Activated naive CD8-positive, alpha-beta T cell treated with anti-CD3 and anti-CD28 coated beads for 36 hours (primary cell): ENCODE measurements at places on chromosomes 5 and 9. TPM values are rescaled to one million over a fixed set of nuclear protein-coding genes. Genes with fewer than 3 reads are reported as not detected.

DNA sequence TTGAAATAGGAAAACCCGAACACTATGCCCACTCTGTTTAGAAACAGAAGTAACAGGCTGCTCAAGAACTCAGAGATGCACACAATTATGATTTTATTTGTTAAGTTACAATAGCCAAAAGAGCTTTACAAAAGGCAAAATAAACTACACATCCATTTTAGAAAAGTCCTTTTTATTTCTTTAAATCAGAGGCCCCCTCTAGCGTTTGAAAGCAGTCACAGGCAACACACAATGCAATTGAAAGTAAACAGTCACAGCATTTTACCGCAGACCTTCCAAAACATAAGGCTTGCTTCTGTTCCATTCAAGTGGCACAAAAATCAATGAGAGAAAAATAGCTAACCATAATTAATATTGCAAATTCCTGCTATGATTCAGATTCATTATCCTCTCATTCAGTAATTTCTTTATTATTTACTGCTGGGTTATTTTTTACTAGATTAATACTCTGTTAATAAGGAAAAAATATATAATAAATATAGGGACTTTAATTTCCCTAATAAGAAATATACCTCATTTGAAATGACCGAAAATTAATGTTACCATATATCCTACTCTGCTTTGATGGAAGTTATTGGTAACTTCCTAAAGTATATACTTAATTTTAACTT is 78.3 kb downstream of the CEP120 start:
- DNase-seq, result no peak

The SLC46A2 gene
- not detected for total RNA-seq

DNA sequence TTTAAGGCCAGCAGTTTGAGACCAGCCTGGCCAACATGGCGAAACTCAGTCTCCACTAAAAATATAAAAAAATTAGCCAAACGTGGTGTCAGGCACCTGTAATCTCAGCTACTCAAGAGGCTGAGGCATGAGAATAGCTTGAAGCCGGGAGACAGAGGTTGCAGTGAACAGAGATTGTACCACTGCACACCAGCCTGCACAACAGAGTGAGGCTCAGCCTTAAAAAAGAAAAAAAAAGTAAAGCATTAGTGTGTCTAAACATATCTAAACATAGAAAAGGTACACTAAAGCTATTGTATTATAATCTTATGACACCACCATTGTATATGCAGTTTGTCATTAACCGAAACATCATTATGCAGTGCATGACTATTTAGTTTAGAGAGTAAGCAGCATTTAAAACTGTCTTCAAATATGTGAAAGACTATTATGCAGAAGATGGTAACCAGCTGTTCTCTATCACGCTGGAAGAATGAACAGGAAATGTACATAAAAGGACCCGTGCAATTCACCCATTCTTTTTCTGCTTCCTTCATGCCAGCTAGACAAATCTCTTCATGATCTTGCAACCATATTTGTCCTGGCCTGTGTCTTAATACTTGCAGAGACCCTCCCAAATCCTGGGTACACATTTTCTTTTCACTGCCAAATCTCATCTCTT is 58.6 kb downstream of the ITGA1 start:
- DNase-seq, result no peak

DNA sequence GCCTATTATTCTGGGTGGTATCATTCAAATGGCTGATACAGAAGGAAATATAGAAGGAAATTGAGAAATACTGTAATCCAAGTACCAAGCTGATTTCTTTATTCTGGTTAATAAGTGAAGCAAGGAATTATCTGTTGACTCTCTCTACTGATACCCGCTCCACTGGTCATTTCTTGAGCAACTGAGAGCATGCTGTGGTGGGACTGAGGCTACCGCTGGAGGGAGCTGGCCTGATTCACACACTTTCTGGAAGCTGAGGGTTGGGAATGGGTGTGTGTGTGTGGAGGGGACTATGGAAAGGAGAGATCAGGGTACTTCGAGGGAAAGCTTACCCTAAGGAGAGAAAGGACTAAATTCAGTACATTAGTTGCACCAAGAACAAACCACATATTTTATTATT is 104.1 kb downstream of the UGCG start:
- no peak for DNase-seq

- DNase-seq, result no peak
Measured at GRCh38 chr5:172533058-172533398, 78.7 kb upstream of the SH3PXD2B start.

DNA sequence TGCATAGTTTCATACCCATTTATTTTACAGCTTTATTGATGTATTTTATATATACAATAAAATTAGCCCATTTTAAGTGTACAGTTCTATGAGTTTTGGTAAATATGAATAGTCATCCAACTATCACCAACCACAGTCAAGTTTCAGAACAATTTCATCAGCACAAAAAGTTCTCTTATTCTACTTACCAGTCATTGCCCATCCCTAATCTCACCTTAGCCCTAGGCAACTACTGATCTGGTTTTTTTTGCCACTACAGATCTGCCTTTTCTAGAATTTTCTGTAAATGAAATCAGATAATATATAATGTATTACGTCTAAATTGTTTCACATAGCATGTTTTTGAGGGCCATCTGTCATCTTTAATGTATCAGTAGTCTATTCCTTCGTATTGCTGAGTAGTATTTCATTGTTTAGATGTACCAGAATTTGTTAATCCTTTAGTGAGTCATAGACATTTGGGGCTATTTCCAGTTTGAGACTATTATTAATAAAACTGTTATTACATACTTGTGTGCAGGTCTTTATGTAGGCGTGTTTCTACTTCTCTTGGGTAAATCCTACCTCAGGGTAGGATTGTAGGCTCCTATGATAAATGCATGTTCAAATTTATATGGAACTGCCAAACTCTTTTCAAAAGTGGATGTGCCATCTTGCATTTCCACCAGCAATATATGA is 198.5 kb upstream of the ADAMTSL1 start:
- DNase-seq, result no peak

DNA sequence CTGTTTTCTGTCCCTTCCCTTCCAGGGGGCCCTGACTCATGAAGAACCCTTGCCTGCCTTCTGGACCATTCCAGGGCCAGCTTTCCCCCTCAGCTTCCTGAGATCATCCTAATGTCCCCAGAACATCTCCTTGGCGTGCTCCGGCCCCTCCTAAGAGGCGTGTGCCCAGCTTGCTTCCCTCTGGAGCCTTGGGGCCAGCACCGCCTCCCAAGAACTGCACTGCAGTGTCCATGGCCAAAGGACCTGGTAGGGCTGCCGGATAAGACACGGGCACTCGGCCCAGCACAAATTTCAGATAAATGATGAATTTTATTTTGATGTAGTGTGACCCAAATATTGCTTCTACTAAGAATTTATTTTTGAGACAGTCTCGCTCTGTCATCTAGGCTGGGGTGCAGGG is 20.7 kb upstream of the SLC12A7 start:
- DNase-seq, result no peak

DNA sequence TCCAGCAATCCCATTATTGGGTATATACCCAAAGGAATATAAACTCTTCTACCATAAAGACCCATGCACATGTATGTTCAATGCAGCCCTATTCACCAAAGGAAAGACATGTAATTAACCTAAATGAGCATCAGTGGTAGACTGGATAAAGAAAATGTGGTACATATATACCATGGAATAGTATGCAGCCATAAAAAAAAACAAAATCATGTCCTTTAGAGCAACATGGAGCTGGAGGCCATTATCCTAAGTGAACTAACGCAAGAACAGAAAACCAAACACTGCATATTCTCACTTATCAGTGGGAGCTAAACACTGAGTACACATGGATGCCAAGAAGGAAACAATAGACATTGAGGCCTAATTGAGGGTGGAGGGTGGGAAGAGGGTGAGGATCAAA is 27.8 kb downstream of the DTWD2 start:
- DNase-seq, result no peak

The LEAP2 gene
- total RNA-seq, result 1.8 TPM

GRCh38 chr9:126513159-126514036 is 100.3 kb upstream of the LMX1B start:
- no peak for DNase-seq

DNA sequence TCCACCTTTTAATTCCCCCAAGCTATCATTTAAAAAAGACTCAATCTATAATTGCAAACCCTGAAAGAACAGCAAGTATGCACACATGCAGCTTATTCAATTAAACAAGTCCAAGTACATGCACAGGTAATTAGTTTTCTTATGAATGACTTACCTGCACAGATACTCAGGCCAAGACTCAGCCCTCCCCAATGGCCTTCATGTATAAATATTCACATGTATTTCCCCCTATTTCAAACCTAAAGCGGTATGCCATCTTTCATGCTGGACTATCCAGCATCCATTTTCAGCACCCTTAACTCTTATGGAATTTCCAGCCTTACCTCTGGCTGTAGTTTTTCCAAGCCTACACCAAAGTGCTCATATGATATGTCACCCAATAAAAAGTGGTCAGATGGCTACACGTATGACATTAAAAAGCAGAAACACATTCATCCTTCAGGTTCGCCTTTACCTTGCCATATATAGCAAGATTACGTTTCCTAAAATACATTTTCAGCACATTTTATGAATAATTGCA is 205.5 kb downstream of the MEF2C start:
- DNase-seq, result no peak

DNA sequence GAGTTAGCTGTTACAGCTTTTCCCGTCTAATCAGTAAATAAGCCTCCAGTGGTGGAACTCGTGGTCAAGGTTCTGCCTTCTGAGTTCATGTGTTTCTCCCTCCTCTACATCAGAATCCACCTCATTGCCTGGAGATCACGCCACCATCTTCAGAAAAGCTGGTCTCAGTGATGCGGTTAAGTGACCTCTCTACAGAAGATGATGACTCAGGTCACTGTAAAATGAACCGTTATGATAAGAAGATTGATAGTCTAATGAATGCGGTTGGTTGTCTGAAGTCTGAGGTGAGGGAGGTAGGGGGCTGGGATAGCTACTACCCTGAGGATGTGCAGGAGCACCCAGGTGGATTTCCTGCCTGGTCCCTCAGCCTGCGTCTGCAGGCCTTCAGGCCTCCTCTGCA is 13.3 kb downstream of the ODF2 start:
- no peak for DNase-seq

GRCh38 chr9:131410044-131410491 is 16.2 kb downstream of the PRRC2B start:
- peak; percentile 55 for DNase-seq

DNA sequence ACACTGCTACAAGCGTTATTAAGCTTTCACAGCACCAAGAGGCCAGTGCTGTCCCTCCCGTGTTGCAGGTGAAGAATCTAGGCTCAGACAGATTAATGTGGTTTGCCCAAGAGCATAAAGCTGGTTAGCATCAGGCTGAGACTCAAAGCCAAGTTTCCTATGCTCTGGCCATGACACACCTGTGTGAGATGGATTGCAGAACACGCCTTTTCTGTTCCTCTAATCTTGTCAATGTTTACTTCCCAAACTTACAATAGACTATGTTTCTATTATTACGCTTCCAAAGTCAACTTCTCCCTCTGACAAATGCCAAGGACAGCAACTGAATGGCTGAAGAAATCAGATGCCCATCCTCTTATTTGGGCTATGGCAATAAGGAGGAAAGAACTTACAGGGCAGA is 138.4 kb upstream of the SLIT3 start:
- no peak for DNase-seq

DNA sequence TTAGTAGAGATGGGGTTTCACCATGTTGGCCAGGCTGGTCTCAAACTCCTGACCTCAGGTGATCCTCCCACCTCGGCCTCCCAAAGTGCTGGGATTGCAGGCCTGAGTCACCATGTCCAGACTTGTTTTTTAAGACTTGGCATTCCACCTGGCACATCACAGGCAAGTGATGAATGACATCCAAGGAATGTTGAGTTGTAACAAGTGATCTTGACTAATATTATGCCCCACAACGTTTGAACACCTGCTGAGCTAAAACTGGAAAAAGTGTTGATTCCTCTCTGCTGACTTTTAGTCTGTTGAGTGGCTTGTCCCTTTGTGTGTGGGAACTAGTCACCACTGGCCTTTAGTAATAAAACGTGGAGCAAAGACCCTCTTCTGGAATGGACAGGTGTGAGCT is 54.6 kb downstream of the SUB1 start:
- DNase-seq, result no peak

The TAF1L gene
- 0.04 TPM for total RNA-seq

GRCh38 chr9:3969590-3970260 is 330.1 kb downstream of the GLIS3 start:
- no peak for DNase-seq

DNA sequence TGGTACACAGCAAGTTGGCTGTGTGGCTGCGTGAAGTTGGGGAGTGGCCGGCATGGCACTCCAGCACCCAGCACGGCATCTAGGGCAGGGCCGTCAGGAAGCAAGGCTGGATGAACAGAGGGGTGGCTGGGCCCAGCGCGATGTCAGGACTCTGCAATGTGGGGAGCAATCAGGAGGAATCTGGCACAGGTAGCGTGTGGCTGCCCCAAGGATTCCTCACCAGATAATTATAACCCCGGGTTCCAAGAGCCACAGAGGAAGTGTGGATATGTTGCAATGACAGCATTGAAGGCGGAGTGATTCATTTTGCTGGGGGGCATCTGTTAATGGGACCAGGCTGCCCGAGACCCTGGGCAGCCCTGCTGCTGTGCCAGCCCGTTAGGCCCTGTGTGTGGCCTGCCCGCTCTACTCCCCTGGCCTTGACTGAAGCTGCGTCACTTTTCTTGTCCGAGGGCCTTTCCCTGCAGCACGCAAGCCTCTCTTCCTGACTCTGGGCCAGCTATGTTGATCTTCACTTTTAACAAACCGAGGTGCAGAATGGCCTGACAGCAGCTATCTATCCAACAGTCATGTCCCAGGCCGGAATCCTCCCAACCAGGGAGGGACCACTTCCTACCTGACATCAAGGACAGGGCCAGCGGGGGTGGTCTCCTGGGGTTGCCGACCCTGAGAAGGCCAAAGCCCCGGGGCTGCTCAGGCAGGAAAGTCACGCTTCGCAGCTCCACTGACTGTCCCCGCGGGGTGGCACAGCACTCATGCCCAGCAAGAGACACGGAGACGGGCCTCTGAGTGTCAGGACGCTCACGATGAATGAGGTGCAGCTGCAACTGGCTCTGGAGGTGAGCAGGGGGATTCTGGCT is 118.0 kb upstream of the PHYKPL start:
- no peak for DNase-seq

The CDC20B gene
- total RNA-seq, result not detected

GRCh38 chr5:1118738-1119137 is 6.9 kb upstream of the SLC12A7 start:
- DNase-seq, result no peak

DNA sequence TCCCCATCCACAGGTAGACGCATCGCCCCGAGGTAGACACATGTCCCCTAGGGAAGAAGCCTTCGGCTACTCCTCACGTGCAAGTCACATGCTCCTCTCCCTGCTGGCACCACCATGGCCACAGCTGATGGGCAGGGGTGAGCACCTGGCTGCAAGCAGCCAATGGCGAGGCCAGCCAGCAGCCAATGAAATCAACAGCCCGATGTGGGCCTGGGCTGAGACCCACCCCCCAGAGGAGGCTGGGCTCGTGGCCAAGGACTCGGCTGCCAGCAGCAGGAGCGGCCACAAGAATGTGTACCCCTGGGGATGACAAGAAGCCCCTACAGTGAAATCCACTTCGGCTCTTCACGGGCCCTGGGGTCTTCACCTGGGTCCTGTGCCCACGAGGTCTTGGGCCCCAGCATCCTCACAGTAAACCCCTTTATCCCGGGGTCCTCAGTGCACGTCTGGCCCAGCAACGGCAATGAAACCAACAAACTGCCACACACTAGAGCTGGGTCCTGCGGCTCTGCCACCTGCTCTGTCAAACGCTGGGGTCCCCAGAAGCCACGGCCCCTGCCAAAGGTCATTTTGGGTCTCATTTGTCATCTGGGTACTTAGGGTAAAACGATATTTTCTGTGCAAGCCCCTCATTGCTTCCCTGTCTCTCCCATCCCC is 22.1 kb upstream of the PTGES start:
- no peak for DNase-seq
